Natural killer cell treated with Interleukin-12 subunit alpha and Interleukin-12 subunit beta and Interleukin-15 and Interleukin-18, amount 100 ng/mL, for 72 hours (primary cell): ENCODE measurements at places on chromosomes 6 and 20. TPM values are rescaled to one million over a fixed set of nuclear protein-coding genes. Genes with fewer than 3 reads are reported as not detected.

Gene PPP1R3G
- total RNA-seq = not detected

Gene FAM217A
- not detected for total RNA-seq

Gene CRYBG1
- 17.0 TPM for total RNA-seq

Gene VGLL2
- not detected for total RNA-seq
